ENCODE measurements at places on chromosomes 16 and 17. TPM values are rescaled to one million over a fixed set of nuclear protein-coding genes. Genes with fewer than 3 reads are reported as not detected.

DNA sequence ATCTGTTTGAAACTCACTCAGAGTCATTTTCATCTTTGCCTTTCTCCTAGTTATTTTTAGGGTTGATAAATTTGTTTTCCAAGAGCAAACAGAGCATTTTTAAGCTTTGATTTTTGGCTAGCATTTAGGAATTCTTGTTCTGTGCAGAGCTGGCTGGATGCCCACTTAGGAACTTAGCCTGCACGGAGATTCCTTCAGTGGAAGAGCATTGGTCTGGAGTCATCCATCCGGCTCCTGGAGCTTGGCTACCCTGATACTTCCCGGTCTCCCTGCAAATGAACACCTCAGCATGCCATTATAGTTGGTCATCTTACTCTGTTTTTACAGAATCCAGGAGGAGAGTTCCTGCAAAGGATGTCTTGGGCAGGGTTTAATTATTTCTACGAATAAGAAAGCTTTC, 57.1 kb downstream of the SPECC1 start:
- no peak for ATAC-seq

KRT17 gene
- total RNA-seq = 380 TPM

DNA sequence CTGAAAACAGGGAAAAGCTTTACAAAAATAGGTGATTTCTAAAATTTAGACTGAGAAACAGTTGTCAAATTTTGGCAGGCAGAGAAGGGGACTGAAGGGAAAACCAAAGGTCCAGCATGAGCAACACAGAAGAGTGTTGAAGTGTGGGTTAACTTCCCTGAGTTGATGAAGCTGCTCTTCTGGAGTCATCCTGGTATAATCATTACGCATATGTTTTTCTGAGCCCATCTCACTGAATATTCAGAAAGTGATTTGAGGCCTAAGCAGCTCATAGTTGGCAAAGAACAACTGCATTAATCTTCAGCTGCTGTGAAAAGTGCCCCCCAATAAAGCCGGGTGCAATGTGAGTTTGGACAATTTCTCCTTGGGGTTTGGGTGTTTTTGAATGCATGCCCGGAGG, 115.0 kb upstream of the RBBP6 start:
- no peak for ATAC-seq

TBKBP1 gene
- total RNA-seq = 3.1 TPM

DNA sequence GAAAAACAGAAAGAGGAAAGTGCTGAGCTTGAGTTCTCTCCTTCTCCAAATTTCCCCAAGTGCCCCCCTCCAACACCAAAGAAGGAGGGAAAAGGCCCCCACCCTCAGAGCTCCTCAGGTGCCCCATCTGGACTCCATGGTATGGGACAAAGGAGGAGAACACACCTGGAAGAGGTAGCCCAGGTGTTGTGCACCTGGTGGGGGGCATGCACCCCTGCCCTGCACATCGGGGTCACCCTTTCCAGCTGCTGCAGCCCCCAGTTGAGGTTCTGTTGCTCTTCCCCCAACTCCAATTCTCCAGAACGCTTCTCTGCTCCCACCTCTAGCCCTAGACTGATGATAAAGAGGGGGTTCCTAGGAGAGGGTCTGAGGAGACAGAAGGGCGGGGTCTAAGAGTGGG, 3.0 kb upstream of the COL1A1 start:
- no peak for ATAC-seq

DNA sequence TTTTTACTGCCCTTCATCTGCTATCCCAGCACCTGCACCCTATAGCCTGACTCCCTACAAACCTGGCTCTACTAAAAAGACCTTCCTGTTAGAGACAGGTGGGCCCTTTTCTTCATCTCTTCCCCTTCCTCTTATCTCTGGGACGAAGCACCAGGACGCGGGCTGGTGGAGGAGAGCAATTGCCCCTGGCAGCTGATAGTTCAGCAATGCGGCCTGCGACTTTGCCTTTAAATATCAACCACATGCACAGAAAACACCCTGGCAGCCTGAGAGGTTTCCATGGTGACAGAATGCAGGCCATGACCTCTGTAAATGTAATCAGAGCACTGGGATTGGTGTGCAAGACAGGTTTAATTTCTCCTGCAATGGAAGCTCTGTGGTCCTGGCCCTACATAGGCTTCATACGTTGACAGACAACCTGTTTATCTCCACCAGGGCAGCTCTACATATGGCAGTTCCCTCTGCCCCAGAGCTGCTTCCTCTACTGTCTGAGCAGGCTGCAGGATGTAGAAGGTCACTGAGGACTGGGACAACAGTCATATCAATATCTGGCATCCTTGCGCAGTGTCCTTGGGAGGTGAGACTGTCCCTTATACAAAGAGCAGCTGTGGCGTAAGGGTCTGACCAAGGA, 10.0 kb upstream of the SKAP1 start:
- ATAC-seq = no peak

DNA sequence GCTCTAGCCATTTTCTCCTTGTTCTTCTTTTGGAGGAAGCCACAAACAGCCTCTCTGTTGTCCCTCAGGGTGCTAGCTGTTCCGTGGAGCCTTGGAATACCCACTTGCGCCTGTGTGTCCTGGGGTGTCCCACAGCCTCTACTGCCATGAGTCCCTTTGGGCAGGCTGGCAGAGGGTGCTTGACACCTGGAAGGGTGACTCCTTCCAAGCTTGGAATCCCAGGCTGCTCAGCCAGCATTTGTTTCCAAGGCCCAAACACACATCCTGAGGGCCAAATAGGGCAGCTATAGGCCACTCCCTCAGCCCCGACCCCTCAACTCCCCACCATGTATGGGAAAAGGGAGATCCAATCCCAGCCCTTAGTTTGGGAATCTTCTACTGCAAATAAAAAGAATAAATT, 14.9 kb downstream of the ZNHIT3 start:
- no peak for ATAC-seq

CORO7 gene
- total RNA-seq = 7.9 TPM

GRCh38 chr16:29760567-29761279, 14.9 kb upstream of the C16orf54 start:
- no peak for ATAC-seq

HOXB6 gene
- total RNA-seq = 0.28 TPM

DNA sequence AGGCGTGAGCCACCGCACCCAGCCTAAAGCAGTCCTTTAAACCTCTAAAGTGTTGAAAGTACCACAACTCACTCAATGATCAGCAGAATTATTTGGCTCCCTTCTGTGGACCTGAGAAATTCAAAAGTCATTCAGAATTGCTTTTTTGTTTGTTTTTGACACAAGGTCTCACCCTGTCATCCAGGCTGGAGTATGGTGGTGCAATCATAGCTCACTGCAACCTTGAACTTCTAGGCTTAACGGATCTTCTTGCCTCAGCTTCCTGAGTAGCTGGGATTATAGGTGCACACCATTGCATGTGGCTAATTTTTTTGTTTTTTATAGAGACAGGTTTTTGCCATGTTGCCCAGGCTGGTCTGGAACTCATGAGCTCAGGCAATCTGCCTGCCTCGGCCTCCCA, 44.3 kb downstream of the TRAF4 start:
- ATAC-seq = no peak

DNA sequence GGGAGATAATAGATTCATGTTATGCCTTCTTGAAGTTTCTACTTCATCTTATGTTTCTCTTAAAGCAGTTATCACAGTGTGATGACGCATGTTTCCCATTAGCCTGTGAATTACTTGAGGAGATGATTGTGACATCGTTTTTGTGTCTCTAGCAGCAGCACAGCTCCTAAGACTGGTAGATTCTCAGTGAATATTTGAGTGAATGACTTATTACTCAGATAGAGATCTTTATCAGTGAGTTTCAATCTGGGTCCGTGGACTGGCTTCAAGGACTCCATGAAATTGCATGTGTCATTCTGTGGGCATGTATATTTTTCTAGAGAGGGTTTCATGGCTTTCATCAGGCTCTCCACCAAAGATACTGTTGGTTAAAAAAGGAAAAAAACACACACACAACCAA, 29.9 kb downstream of the YPEL2 start:
- no peak for ATAC-seq

- ATAC-seq = no peak
Observed at GRCh38 chr16:66044556-66044955, 321.9 kb upstream of the CDH5 start.

BIRC5 gene
- 28.5 TPM for total RNA-seq

GRCh38 chr17:63309021-63309420, 137.1 kb downstream of the CYB561 start:
- ATAC-seq = no peak

- ATAC-seq = no peak
Observed at GRCh38 chr17:44878627-44879221, 20.5 kb downstream of the EFTUD2 start.

DNA sequence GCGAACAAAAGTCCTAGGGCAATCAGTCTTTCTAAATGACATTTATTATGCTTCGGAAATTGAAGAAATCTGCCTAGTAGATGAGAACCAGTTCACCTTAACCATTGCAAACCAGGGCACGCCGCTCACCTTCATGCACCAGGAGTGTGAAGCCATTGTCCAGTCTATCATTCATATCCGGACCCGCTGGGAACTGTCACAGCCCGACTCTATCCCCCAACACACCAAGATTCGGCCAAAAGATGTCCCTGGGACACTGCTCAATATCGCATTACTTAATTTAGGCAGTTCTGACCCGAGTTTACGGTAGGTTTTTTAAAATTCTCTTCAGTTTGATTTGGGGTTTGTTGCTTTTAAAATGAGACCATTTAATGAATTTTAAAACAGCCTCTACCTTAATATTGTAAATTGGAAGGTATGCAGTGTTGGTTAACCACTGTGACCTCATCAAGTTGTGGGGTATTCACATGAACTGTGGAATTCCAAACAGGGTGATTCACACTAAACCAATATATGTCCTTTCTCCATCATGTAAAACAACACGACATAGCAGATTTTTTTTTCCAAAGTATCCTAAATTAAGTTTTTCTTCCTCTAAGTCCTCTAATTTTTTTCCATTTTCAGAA, 6.2 kb upstream of the EVI2A start:
- no peak for ATAC-seq

- ATAC-seq = peak; percentile 73
Observed at GRCh38 chr17:72249441-72249840, 128.6 kb downstream of the SOX9 start.

DNA sequence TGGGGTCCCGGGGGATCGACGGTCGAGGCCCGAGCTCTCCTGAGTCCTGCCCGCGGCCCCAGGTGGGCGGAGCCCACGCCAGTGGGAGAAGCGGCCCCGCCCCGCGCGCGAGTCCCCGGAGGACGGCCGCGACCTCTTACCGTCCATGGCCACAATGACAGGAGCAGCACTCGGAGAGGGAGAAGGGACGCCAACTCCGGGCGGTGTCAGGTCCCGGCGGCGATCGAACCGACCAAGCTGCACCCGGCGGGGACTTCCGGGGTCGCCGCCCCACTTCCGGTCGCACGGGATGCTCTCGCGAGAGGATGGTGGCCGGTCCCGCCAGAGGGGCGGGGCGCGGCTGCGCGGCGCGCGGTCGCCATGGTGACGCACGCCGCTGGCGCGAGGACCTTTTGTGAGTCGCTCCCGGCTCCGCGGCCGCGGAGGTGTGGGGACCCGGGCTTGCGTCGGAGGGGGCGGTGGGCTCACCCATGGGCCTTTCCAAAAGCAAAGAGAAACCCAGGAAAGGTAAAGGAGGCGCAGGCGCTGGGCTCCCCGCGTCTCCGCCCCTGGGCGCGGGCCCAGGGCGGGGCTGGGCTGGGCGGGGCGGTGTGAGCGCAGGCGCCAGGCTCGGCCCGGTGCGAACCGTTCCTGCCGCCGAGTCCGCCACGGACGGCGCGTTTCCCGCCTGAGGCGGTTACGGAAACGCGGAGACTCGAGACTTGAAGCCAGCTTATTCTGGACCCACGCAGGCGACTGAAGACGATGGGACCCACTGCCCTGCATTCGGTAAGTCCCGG, at the start of the genes CHMP1A and SPATA33:
CHMP1A (minus strand) TSS at position 267 of the 779 bp plus-strand sequence; CDS start at position 147, 120 bp downstream.
SPATA33 (plus strand) TSS at position 395 of the 779 bp plus-strand sequence; CDS start at position 471, 76 bp downstream.
- peak; percentile 94 for ATAC-seq

- ATAC-seq = no peak
Observed at GRCh38 chr16:10663146-10663545, 31.6 kb downstream of the TEKT5 start.

ARL5C gene
- not detected for total RNA-seq

GRCh38 chr16:77246150-77246549, 46.9 kb downstream of the SYCE1L start:
- ATAC-seq = no peak

DNA sequence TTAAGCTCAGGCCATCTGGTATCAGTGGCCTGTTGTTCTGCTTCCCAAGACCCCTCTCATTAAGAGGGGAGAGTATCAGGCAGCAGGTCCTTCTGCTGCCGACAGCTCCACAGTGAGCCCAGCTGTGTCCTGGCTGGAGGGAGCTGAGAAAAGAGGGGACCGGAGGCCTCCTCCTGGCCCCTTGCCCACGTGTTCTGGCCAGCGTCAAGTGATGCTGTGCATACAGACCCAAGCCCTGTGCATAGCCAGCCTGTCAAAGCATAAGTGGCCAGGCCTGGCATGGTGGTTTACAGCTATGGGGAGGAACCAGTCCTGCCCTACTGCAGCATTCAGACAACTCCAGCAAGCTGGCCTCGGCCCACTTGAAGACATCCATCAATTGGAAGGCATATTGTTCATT, 48.0 kb downstream of the ABCC6 start:
- ATAC-seq = no peak

GRCh38 chr17:79779084-79779529, 1.2 kb downstream of the CBX2 start:
- ATAC-seq = peak; percentile 7

GRCh38 chr17:47213540-47213939, 4.4 kb downstream of the MYL4 start:
- no peak for ATAC-seq

DNA sequence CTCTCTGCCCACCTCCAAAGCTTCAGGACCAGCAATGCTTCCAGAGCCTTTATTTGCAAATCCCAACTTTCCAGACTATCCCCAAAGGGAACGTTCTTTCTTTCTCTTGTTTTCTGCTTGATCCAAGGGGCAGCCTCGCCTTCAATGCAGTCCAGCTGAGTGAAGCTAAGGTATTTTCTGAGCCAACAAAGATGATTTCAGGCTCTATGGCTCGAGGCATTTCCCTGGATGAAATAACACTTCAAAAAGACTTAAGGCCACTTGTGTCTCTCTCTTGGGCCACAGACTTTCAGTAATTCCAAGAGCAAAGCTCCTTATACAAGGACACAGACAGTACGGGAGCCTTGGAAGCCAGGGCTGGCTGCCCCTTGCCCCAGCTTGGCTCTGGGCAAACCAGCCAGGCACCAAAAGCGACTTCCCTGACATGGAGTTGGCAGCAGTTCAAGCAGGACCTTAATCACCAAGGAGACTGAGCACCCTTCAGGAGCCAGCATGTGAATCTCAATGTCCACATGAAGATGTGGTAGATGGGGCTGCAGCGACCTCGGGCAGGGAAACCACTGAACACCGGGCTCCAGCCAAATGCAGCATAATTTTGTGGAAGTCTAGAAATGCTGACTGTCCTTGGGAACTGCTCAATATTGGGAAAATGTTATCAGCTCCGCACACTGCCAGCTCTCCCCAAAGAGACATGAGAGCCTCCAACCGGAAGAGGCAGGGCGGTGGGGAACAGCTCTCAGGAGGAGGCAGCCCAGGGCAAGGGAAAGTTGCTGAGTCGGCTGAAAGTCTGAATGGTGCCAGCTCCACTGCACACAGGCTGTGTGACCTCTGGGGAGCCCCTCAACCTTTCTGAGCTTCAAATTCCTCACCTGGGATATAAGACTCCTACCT, 39.0 kb downstream of the TK2 start:
- ATAC-seq = no peak

GRCh38 chr16:396605-397004, 394 bp upstream of the NME4 start:
- no peak for ATAC-seq

Data from esophagus mucosa (tissue), 1 donor.